Activated CD4-positive, alpha-beta T cell treated with anti-CD3 and anti-CD28 coated beads, Interleukin-2, Interleukin-4, amounts not matched to agents 100 ng/mL and 50 ng/mL, durations not matched to agents 16 hours and 8 hours (primary cell): ENCODE measurements at places on chromosomes 1 and 21.

GRCh38 chr1:172778456-172779455 is 119.9 kb downstream of the FASLG start:
- peak; percentile 66 for DNase-seq

DNA sequence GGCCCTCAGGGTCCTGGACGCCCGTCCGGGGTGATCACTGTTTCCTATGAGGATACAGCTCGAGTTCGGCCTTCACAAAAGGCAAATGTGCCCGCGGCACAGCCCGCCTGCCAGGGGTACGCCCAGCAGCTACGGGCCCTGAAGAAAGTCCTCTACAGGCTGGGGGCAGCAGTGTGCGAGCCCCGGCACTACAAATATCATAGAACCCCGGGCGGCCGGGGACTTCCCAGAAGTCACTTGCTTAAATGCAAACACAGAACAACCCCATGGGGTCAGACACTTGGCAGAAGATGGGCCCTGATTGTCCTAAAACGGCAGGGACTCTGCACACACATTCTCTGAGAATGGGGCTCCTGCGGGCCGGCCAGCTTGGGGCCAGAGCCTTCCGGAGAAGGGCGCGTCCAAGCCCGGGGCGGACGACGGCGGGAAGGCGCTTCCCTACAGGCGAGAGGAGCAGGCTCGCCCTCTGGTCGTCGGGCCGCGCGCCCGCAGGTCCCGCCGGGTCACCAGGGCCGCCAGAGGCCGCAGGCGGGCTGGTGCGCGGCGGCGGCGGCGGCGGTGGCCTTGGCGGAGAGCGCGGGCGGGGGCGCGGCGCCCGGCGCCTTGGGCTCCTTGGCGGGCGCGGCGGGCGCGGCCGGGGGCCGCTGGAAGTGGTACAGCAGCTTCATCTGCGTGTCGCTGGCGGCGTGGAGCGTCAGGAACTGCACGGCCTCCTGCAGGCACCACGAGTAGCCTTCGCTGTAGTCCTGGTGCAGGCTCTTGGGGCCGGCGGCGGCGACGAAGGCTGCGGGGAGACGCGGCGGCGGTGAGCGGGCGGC is 888 bp downstream of the HES5 start:
- DNase-seq = peak; percentile 35

- no peak for DNase-seq
Measured at GRCh38 chr1:202162418-202163280, 2.2 kb upstream of the PTPN7 start.

GRCh38 chr1:77614037-77614436 is 68.4 kb downstream of the ZZZ3 start:
- no peak for DNase-seq

GRCh38 chr1:235714205-235714897 is 64.8 kb upstream of the GNG4 start:
- DNase-seq = no peak
